Neural crest cell (in vitro differentiated cells): ENCODE measurements at places on chromosomes 3 and 15.

GRCh38 chr3:120652896-120653545, 29.0 kb downstream of the HGD start:
- DNase-seq = no peak

DNA sequence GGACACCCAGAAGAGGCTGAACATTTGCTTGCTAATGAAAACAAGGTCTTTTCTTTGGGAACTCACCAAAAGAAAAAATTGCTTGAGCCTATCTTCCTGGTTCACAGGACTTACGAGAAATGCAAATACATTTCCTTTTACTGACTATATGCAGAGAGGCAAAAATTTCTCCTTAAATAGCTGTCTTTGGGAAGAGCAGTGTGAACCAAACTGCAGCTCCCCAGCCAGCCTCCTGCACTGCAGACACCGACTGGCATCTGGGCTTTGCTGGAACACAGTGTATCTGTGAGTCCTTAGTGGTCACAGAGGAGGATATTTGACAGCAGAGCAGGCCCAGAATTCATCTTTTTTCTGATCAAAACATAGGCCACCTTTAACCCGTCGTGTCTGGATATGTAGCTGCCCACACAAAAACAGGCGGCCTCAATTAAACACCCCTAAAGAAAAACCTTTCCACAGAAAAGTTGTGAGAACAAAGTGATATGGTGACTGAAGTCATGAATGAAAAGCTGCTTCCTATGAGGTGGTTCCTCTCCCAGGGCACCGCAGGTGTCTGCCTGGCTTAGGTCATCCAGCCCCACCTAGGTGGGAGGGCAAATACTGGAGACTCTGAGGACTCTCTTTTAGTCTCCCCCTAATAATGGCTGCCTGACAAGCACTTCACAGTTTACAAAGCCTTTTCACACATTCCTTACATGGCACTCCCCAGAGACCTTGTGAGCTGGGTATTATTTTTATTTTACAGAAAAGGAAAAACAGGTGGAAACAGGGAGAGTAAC, 46.1 kb upstream of the TMEM158 start:
- DNase-seq = no peak

DNA sequence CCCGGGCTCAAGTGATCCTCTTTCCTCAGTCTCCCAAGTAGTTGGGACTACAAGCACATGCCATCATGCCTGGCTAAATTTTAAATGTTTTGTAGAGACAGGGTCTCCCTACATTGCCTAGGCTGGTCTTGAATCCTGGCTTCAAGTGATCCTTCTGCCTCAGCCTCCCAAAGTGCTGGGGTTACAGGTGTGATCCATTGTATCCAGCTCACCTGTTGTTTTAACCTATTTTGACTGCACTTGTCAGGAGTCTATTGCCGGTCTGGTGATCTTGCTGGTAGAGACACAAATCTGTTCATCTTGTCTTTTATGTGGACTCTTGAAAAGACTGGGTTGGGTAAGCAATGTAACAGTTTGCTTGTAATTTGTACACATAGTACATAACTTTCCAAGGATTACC, 7.9 kb downstream of the IREB2 start:
- DNase-seq = no peak

DNA sequence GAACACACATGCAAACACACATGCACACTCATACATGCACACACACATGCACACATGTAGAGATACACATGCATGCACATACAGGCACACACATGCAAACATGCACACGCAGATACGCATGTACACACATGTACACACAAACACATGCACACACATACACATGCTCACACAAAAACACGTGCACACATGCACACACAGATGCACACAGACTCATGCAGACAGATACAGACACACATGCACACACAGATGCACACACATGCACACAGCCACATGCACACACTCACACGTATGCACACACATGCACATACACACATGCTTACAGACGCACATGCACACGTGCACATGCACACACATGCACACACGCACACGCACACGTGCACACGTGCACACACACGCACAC, 37.3 kb upstream of the ALG1L2 start:
- no peak for DNase-seq
